Sciatic nerve (tissue), 2 donors: ENCODE measurements at places on chromosomes 1 and 21.

DNA sequence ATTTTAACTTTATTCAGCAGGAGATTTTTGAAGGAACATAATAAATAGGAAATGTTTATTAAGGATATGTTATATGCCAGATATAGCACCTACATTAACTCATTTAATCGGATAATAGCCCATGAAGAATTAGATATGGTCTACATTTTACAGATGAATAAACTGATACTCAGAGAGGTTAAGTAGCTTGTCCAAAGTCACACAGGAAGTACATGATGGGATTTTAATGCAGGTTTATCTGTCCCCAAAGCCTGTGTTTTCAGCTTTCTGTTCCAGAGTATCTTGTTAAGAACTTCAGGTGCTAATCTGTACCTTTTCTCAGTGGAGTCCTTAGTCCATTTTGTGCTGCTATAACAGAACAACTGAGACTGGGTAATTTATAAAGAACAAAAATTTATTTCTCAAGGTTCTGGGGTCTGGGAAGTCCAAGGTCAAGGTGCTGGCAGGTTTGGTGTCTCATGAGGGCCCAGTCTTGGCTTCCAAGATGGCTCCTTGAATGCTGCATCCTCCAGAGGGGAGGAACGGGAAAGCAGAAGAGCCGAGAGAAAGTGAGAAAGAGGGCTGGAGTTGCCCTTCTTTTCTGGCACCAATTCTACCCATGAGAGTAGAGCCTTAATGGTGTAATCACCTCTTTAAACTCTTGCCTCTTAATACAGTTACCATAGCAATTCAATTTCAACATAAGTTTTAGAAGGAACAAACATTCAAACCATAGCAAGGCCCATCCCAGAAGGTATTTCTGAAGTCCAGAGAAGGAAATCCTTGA lies 17.3 kb downstream of the C1orf21 start:
- no peak for DNase-seq

DNA sequence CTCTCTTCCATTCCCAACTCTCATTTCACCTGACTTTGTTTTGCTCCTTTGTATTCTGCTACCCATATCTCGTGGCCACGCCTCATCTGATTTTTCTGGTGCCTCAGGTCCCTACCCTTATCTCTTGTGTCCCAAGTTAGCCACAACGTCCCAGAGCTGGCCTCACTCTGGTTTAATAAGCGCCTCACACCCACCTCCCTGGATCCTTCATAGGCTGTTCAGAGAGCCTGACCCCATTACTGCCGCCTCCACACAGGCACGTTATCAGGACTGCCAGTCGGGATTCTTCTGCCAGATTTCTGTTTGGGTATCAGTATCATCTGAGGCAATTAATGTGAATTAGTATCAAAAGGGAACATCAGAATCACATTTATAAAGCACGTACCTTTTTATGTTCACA lies 34.7 kb upstream of the TMEM125 start:
- no peak for DNase-seq

- peak; percentile 9 for DNase-seq
These were observed 17.6 kb downstream of the MAPKAPK2 start for GRCh38 chr1:206702260-206702659.

- DNase-seq: no peak
These were observed 37.9 kb upstream of the MPZL1 start for GRCh38 chr1:167683641-167684502.

GRCh38 chr1:218891577-218891976 lies 282.1 kb upstream of the LYPLAL1 start:
- no peak for DNase-seq

DNA sequence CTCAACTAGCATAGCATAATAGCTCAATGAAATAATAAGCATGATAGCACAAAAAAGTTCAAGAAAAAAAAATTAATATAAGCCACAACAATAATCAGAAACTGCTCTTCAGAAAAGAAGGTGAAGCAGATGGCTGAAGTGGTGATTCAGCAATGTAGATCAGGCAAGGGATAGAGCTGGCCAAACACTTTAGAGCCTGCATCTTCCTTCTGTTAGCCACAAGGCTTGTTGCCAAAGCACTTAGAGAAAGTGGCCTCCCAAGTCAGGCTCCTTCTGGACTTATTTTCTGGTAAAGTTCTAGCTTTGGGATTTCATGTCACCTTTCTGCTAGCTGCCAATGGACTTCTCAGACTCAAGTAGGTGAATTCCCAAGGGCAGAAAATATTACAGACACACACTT lies 60.3 kb upstream of the C1orf87 start:
- no peak for DNase-seq

GRCh38 chr1:194309269-194309668 lies 1122.9 kb upstream of the B3GALT2 start:
- DNase-seq: no peak

DNA sequence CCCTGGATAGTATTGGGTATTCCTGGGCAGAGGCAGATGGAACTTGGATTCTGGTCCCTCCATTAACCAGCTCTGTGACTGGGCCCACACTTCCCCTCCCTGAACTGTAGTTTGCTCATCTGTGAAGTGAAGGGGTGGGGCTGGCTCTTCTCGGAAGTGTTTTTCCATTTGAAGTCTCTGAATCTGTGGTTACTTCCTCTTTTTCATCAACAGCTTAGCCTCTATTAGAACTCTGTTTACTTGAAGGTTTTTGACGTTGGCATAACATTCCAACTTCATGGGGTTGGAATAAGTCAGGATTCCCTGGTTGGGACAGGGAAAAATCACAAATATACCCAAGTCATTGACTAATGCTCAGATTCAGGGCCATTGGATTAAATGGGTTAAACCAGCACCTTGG lies 3.6 kb downstream of the KIAA0040 start:
- no peak for DNase-seq

- DNase-seq: no peak
These were observed 667.3 kb downstream of the PTPRU start for GRCh38 chr1:29903548-29904166.

DNA sequence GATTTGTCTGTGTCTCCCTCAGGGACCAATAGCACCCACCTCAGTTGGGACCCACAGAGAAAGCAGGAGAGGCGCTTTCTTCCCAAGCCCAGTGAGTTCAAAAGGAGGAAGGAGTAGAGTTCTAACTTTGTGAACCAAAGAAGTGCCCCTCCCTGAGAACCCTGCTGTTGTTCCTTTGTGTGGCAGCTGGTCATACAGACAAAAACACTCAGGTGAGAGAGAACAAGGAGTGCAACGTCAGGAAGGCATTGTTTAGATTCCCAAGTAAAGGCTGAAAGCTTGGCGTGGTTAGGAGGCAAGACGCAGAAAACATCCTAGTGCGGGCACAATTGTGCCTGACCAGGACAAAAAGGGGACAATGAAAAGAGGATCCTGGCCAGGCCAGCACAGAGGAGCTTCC lies 654.6 kb downstream of the KIF26B start:
- DNase-seq: no peak

DNA sequence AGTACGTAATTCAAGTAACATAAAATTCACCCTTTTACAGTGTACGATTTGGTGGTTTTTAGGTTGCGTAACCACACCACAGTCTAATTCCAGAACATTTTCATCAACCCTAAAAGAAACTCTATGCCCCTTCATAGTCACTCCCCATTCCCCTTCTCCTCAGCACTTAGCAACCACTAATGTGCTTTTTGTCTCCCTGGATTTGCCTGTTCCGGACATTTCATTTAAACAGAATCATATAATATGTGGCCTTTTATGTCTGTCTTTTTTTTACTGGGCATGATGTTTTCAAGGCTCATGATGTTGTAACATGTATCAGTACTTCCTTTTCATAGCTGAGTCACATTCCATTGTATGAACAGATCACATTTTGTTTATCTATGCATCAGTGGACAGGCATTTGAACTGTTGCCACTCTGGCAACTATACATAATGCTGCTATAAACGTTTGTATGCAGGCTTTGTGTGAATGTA lies 20.8 kb downstream of the OBSCN start:
- no peak for DNase-seq

- peak; percentile 92 for DNase-seq
These were observed 85.6 kb downstream of the STUM start for GRCh38 chr1:226634166-226634588.
